ENCODE measurements at places on chromosomes 7 and 10. TPM values are rescaled to one million over a fixed set of nuclear protein-coding genes. Genes with fewer than 3 reads are reported as not detected.

SLC26A5 gene
- total RNA-seq = not detected

INMT gene
- 0.27 TPM for total RNA-seq

ZNF467 gene
- 1.2 TPM for total RNA-seq

MKX gene
- not detected for total RNA-seq

GIMAP7 gene
- total RNA-seq = 20.4 TPM

FGL2 gene
- 0.25 TPM for total RNA-seq

SPDYE16 gene
- not detected for total RNA-seq

FAM237B gene
- not detected for total RNA-seq

CALCR gene
- total RNA-seq = not detected

UPK3BL1 gene
- total RNA-seq = 9.5 TPM

CFAP43 gene
- 0.15 TPM for total RNA-seq

FKBP9 gene
- total RNA-seq = 104 TPM

USP6NL gene
- total RNA-seq = 12.9 TPM

KCNH2 gene
- total RNA-seq = not detected

CRTAC1 gene
- total RNA-seq = 0.74 TPM

HOXA4 gene
- total RNA-seq = 8.8 TPM

ADCYAP1R1 gene
- not detected for total RNA-seq

MYPN gene
- 0.79 TPM for total RNA-seq

PVRIG gene
- not detected for total RNA-seq

SGPL1 gene
- 8.5 TPM for total RNA-seq

MYL7 gene
- total RNA-seq = not detected

FAM25C gene
- total RNA-seq = not detected

PCLO gene
- total RNA-seq = 0.33 TPM

TMEM229A gene
- total RNA-seq = not detected

WNT16 gene
- not detected for total RNA-seq

ALOX5 gene
- not detected for total RNA-seq

CALHM1 gene
- not detected for total RNA-seq

ZKSCAN1 gene
- 11.3 TPM for total RNA-seq

RELN gene
- total RNA-seq = 27.9 TPM

DNAJC1 gene
- 26.7 TPM for total RNA-seq

EGR2 gene
- total RNA-seq = not detected

CCZ1B gene
- total RNA-seq = 11.1 TPM

ARHGEF5 gene
- total RNA-seq = 0.53 TPM

CUX1 gene
- total RNA-seq = 19.1 TPM

GRID1 gene
- not detected for total RNA-seq

TMEM196 gene
- not detected for total RNA-seq

PRKCQ gene
- 0.07 TPM for total RNA-seq

GPR146 gene
- 7.8 TPM for total RNA-seq

ODAD2 gene
- total RNA-seq = 1.7 TPM

PGAM2 gene
- not detected for total RNA-seq

LRRC4 gene
- 0.60 TPM for total RNA-seq

ZPBP gene
- total RNA-seq = not detected

PILRA gene
- not detected for total RNA-seq

CCL24 gene
- total RNA-seq = not detected

SPDYE9 gene
- not detected for total RNA-seq

CRHR2 gene
- not detected for total RNA-seq

SOSTDC1 gene
- total RNA-seq = not detected

RBP3 gene
- total RNA-seq = not detected

PRPS1L1 gene
- total RNA-seq = not detected

PLCE1 gene
- 0.13 TPM for total RNA-seq

FAM24B gene
- 11.1 TPM for total RNA-seq

HYAL4 gene
- 0.49 TPM for total RNA-seq

EMX2 gene
- total RNA-seq = not detected

GSAP gene
- total RNA-seq = 1.7 TPM

ACSM6 gene
- not detected for total RNA-seq
